Breast epithelium (tissue), 4 donors: ENCODE measurements at places on chromosomes 16 and 17. TPM values are rescaled to one million over a fixed set of nuclear protein-coding genes. Genes with fewer than 3 reads are reported as not detected.

Gene HS3ST4
- total RNA-seq: 3.4 TPM

Gene MAP3K3
- total RNA-seq: 47.9 TPM

Gene FOXF1
- not detected for total RNA-seq

Gene FAHD1
- 27.2 TPM for total RNA-seq

Gene CSH2
- not detected for total RNA-seq

Gene CHAD
- 5.6 TPM for total RNA-seq

Gene SLC5A11
- 0.66 TPM for total RNA-seq

Gene USP43
- total RNA-seq: 6.1 TPM

DNA sequence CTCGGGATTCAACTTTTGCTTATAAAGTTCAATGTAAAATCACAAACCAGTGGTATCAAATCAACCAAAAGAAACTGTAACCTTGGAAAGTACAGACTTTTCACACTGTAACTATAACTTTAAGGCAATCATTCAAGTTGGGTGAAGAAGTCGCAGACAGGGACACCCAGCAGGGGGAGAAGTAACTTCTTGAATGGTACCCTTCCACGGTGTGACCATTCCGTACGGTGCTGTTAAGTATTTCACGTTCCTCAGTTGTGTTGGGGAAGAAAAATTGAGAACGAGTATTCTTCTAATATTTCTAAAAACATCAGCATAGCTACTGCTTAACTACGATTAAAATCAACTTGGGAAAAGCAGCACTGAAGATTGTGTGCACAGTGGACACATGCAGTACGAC lies 55.8 kb downstream of the MYH10 start:
- no peak for DNase-seq

GRCh38 chr16:85072947-85073346 lies 39.3 kb downstream of the CIBAR2 start:
- no peak for DNase-seq

DNA sequence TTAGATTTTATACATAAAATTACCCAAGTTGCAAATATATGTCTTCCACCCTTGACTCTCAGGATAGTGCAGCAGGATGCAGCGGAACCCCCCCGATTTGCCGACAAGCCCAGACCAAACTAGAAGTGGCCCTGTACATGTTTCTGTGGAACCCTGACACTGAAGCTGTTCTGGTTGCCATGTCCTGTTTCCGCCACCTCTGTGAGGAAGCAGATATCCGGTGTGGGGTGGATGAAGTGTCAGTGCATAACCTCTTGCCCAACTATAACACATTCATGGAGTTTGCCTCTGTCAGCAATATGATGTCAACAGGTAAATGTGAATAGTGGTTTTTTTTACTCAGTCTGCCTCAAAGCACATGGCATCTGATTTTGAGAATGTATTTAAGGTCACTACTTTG lies 70.7 kb downstream of the OMG start:
- DNase-seq: no peak

GRCh38 chr16:391885-392335 lies 5.1 kb upstream of the NME4 start:
- no peak for DNase-seq

DNA sequence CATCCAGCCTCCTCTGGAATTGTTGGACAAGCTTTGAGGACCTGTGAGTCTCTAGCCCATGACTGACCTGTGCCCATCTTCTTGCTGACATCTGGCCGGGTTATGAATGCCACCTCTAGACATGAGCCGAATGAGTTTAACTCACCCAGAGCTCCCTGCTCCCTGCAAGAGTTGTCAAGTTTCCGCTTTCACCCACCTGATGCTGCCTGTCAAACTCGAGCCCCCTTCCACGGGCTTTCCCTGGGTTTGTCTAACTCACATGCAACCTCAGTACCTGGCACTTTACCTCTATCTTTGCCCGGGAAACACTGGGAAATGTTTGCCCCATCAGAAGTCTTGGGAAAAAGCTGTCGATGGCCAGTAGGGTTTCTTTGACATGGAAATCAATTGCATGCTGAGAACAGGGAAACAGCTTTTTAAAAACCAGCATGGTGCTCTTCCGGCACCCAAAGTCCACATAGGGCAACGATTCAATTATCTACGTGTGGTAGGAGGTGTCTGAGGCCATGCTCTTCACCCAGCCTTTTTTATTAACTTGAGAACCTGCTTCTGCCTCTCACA lies 33.8 kb upstream of the DNAH17 start:
- no peak for DNase-seq

- no peak for DNase-seq
These were observed 153.6 kb downstream of the HS3ST2 start for GRCh38 chr16:22967521-22968095.

DNA sequence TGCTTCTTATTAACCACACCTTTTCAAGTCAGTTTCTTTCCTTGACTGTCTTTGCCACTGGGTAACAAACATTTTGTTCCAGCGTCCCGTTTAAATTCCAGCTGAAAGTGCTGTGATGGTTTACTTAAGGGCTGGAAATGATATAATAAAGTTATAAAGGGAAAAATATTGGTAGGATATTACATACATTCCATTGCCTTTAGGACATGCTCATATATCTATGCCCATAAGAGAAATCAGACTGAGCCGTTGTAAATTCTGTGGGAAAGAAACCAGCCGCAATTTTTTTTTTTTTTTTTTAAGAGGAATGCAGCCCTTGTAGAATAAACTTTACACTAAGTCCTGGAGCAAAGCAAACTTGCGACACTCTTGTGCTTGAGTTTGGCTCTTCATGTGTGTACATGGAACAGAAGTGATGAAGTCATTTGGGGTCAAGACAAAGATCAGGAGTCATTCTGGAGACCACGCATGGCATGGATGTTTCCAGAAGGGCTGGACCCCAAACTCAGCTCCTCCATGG lies 210.9 kb downstream of the XYLT1 start:
- DNase-seq: no peak

- no peak for DNase-seq
These were observed 133.3 kb downstream of the PARN start for GRCh38 chr16:14496786-14497185.

DNA sequence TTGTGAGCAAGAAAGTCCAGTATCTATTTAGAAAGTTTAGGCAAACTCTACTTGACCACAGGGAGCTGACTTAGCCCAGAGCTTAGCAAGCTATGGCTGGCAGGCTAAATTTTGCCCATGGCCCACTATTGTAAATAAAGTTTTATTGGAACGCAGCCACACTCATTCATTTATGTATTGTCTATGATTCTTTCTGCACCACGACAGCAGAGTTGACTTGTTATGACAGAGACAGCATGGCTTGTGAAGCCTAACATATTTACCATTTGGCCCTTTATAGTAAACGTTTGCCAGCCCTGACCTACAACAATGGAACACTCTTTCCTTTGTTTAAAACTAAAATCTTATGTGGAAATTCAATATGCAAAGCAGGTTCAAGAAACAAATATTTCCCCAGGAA lies 100.0 kb upstream of the ZFHX3 start:
- no peak for DNase-seq

DNA sequence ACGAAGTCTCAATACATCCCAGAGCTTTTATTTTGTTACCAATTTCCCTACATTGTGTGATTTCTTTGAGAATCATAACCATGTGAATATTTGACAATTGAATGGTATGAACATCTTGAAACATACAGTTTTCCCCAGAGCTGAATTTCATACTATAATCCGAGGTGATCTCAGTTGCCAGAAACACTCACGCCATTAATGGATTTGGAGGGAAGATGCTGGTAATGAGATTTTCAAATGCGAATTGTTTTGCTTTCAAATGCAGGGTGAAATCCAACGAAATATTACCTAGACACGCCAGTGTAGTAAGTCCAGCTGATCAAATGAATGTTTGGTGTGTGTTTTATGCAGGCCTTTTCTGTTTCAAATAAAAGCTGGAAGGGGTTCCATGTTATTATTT lies 277.8 kb upstream of the CDH5 start:
- no peak for DNase-seq

DNA sequence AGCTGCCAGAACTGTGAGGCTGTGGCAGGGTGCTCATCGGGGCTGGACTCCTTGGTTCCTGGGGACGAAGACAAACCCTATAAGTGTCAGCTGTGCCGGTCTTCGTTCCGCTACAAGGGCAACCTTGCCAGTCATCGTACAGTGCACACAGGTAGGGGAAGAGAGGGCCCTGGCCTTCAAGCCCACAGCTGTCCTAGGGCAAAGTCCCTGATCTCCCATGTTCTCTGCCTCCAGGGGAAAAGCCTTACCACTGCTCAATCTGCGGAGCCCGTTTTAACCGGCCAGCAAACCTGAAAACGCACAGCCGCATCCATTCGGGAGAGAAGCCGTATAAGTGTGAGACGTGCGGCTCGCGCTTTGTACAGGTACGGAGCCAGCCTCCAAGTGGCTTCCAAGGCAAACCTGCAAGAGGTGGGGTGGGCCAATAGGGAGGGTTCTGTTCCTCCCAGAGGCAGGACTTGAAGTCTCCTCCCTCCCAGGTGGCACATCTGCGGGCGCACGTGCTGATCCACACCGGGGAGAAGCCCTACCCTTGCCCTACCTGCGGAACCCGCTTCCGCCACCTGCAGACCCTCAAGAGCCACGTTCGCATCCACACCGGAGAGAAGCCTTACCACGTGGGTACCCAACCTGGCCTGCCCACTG lies 3.7 kb downstream of the BCL6B start:
- DNase-seq: no peak

DNA sequence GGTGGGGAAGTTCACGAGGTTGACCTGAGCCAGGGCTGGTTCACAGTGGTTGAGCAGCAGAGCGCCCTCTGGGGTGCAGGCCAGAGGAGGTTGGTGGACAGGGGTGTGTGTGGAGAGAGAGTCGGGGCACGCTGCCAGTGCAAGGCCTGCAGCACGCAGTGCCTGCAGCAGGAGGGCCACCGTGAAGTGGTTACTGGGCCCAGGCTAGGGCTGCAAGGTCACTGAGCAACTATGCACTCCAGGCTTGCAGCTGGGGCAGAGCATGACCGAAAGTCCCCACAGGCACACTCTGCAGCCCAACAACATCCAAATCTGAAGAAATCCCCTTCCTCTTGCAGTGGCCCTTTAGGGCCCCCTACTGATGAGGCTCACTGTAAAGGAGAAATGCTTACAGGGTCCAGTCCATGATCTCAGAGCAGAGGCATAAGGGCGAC lies 89.1 kb upstream of the NOL11 start:
- DNase-seq: no peak

DNA sequence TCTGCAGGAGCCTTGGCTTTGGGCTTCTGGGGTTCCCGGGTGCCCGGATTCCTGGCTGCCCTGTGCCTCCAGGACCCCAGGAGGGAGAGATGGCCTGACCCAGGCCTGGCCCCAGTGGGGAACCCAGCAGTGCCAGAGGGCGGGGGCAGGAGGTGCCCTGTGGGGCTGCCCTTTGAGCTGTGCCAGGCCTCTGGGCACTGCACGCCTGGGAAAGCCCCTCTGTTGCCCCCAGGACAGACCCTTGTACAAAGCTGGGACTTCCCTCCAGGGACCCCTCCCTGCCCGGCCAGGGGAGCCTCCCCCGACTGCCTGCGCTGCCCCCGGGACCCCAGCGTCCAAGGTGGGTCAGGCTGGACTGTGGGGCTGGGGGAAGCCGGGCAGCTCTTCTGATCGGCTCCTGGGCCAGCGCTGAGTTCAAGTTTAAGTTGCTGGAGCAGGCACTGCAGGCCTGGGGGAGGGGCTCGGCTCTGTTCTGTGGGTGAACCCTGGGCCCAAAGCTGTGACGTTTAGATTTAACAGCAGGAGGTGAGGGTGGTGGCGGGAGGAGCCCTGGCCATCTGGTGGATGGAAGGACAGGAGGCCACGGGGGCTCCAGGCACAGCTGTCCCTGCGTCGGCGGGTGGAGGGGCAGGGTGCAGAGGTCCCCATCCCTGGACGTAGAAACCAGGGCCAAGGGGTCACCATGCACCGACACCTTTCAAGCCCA lies 27.6 kb upstream of the C1QTNF8 start:
- no peak for DNase-seq

DNA sequence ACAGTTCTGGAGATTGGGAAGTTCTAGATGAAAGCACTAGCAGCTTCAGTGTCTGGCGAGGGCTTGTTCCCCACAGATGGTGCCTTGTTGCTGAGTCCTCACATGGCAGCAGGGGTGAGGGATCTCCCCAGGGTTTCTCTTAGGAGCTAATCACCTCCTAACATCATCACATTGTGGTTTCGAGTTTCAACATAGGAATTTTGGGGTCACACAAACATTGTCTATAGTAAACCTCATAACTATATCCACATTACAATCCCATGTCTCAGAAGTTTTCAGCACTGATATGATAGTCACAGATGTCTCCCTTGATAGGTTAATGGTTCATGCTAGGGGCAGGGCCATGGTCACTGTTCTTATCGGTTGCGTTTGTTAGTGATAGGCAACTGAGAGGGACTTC lies 13.8 kb downstream of the CLUAP1 start:
- DNase-seq: peak; percentile 10

DNA sequence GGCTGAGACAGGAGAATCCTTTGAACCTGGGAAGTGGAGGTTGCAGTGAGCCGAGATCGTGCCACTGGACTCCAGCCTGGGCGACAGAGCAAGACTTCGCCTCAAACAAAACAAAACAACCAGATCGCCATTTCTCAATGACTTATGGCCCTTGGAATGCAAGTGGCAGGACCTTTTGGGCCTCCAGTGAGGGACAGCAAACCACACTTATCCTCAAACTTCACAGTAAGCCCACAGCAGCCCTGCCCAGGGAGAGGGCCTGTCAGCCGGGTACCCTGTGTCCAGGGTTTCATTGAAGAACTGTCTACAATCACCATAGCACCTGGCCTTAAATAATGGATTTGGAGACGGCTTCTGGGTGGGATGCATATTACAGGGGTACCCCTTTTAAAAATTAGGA lies 11.7 kb downstream of the TRAF4 start:
- DNase-seq: no peak

- DNase-seq: no peak
These were observed 23.1 kb upstream of the MEIOB start for GRCh38 chr16:1895068-1895467.

- no peak for DNase-seq
These were observed 586 bp downstream of the UBALD2 start for GRCh38 chr17:76265624-76266243.

DNA sequence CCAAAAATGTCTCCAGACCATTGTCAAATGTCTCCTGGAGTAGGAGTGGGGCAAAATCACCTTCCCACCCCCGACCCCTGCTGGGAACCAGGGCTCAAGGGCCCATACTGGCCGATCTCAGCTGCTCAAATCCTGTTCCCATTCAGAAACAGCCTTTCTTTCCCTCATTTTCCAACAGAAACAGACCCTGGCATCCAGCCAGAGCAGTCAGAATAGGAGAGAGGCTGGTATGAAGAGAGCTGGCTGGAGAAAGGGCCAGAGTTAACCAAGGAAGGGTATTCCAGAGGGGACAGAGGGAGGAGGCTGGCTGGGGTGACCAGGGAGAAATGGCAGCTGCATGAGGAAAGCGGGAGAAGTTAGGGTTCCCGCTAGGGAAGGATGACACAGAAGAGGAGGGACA lies 199.1 kb downstream of the XYLT1 start:
- no peak for DNase-seq

GRCh38 chr17:34437188-34437587 lies 74.2 kb upstream of the CCL1 start:
- DNase-seq: no peak

DNA sequence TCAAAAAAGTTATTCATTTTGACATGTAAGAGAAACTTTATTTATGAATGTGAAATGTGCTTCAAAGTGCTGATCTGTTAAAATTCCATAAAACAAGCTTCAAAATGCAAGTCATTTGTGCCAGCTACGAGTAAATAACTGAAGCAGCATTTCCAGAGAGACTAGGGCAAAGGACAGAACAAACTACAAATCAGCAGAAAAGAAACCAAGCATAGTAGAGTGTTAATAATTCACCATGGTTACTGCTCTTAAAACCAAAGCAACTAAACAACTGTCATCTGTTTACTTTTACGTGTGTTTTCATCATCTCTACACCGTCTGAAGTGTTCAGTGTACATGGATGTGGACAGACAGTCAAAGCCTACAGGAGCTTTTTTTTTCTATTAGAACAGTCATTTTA lies 1.6 kb upstream of the ASPA start:
- DNase-seq: no peak
